ENCODE measurements at places on chromosomes 4 and X. TPM values are rescaled to one million over a fixed set of nuclear protein-coding genes. Genes with fewer than 3 reads are reported as not detected.

- no peak for DNase-seq
Observed at GRCh38 chrX:24166078-24166477, 16.5 kb downstream of the ZFX start.

- DNase-seq, result no peak
Observed at GRCh38 chr4:133379681-133380438, 230.8 kb downstream of the PCDH10 start.

CNOT6L gene
- polyA plus RNA-seq, result 20.6 TPM

ITIH6 gene
- 0.03 TPM for polyA plus RNA-seq

DNA sequence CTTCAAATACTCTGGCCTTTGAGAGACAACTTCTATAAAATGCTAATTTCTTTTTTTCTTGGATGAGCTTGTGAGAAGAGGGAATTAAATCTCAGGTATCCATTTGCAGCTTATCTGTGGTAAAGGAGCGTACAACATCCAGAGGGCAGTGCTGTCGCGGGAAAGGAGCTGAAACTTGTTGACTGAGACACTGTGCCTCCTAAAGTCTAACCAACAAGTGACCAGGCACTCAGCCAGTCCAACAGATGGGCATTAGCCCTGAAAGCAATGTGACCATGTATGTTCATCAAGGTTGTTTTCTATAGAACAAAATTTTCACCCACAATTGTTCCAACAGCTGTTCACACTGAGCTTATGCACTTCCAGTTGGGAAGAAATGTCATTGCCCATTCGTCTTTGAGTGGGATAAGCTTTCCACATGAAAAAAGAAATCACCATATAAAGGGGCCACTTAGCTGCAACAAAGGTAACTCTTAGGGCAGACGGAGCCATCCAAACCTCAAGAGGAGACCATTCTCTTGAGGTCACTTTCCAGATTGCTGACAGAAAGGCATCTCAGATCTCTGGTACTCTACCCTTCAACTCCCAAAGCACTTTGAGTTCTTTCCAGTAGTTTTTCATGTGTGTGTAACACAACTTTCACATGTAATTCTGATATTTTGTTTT is 244.8 kb upstream of the NEIL3 start:
- DNase-seq, result no peak

GRCh38 chr4:70600977-70601376 is 8.9 kb downstream of the AMBN start:
- no peak for DNase-seq

DNA sequence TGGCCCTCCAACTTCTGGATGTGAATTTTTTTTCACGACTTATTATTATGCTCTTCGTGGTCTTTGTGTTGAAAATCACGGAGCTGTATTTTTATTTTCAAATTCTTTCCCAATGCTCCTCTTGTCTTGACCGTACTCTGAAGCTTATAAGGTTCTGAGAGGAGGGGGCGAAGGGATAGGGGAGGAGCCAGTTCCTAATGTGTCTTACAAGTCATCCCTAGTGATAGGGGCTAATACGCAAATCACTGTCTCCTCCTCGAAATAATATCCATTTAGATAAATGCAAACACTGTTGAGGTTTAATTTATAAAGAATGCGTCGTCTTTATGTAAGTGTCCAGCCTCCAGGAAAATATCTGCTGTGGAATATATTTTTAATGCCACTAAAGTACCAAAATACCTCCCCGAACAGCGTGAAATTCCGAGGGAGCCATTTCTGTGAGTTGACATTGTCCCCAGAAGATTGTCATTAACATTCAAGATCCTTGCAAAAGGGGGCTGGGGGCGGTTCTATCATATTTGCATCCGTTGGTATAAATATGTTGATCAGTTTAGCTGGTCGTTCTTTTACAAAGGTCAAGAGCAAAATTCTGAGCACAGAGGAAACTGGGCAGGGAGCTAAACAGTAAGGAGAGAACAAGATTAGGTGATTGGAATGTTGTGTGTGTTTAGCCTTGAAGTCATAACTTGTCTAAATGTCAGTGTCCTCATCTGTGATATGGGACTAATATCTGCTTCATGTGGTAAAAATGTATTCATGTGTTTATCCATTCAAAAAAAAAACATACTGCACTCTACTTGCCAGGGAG is 3.7 kb upstream of the FAT1 start:
- DNase-seq, result no peak

TCEAL7 gene
- 32.7 TPM for polyA plus RNA-seq

ARHGAP4 gene
- polyA plus RNA-seq, result 52.7 TPM

SLC38A5 gene
- 4.2 TPM for polyA plus RNA-seq

NR3C2 gene
- 18.5 TPM for polyA plus RNA-seq

LDB2 gene
- polyA plus RNA-seq, result 83.1 TPM

GRCh38 chrX:9642270-9642995 is 123.2 kb downstream of the GPR143 start:
- no peak for DNase-seq

GRCh38 chrX:153190381-153190780 is 11.3 kb downstream of the MAGEA1 start:
- DNase-seq, result no peak

TMEM271 gene
- not detected for polyA plus RNA-seq

- no peak for DNase-seq
Observed at GRCh38 chr4:168765726-168766125, 244.3 kb downstream of the CBR4 start.

DNA sequence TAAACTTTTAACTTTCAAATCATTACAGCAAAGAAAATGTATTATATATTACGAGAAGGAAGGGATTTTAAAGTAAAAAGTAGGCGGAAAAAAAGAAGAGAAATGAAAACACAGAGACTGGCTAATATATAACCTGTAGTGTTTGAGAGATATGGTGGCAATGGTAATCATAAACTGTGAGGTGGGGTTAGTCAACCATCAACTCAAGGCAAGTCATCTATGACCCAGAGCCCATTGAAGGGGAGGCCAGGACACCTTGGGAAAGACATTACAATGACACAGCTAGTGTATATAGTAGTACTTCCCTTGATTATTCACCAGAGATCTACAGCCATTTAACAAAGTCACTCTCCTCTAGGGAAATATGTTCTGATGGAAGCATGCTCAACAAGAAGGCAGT is 423.9 kb upstream of the PITX2 start:
- DNase-seq, result no peak

SCOC gene
- polyA plus RNA-seq, result 100 TPM

MAGEB2 gene
- not detected for polyA plus RNA-seq

DNA sequence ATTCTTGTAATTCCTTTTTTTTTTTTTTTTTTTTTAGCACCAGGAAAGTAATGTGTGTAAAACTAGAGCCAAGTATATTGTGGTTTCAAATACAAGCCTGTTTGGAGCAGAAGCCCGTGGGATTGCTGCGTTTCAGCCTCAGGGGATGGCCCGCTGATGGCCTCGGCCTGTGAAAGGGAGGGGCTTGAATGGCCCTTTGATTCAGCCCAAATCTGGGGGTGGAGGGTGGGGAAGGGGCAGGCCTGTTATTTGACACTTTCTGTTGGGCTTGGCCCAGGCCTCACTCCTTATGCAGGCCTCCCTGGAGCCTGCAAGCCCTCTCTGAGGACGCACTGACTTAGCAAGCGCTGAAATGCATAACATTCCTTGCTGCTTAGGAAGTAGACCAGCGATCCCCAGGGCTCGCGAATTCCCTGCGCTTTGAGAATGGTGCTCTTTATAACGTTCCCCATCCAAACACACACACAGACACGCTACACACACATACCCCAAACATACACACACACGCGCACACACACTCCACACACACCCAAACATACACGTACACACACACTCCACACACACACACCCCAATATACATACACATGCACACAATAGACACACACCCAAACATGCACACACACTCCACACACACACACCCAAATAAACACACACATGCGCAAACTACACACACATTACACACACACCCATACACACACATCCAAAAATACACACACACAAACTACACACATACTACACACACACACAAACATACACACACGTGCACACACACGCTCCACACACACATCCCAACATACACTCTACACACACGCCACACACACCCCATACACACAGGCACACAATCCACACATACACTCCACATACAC is 29.6 kb downstream of the TLR10 start:
- peak; percentile 86 for DNase-seq

KCNIP4 gene
- 12.1 TPM for polyA plus RNA-seq

GPR34 gene
- 12.8 TPM for polyA plus RNA-seq

- peak; percentile 33 for DNase-seq
Observed at GRCh38 chr4:98261405-98262291, 464 bp downstream of the RAP1GDS1 start.

SPANXN3 gene
- not detected for polyA plus RNA-seq

NDNF gene
- polyA plus RNA-seq, result 73.7 TPM

DNA sequence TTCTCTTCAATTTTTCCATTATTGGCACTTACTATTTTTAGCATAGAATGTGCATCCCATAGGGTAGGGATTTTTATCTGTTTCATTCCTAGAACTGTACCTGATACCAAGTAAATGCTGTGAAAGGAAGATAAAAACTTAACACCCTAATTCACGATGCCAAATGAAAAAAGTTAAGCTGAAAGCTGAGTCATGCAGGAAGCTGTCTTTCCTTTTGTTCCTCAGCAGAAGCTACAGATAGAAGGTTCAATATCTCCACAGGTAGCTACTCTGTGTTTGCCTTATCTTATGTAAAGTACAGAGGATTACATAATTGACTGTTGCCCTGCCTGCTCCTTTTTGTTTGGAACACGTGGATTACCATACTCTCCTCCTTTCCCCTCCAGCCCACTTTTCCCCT is 77.0 kb downstream of the LRP2BP start:
- no peak for DNase-seq

- no peak for DNase-seq
Observed at GRCh38 chr4:190020790-190021717, 6.0 kb downstream of the FRG2 start.

DNA sequence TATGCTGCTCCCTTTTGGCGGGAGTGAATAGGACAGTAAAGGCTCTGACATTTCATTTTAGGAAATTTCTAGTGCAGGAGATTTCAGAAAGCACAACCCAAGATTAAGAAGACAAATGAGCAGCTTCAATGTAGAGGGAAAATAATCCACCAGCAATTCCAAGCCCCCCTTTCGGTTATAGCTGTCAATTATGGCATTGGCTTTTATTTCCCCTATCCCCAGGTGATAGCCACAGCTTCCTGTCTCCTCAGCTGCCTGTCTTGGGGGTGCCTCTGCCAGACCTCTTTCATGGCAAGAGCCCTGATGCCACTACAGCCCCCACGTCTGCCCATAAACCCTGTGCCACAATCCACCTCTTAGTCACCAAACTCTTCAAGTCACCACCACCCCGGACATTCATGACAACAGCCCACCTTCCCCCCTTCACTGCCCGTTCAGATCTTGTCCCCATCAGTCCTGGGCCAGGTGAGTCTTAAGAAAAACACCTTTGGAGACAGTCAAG is 48.4 kb upstream of the CLNK start:
- no peak for DNase-seq

DNA sequence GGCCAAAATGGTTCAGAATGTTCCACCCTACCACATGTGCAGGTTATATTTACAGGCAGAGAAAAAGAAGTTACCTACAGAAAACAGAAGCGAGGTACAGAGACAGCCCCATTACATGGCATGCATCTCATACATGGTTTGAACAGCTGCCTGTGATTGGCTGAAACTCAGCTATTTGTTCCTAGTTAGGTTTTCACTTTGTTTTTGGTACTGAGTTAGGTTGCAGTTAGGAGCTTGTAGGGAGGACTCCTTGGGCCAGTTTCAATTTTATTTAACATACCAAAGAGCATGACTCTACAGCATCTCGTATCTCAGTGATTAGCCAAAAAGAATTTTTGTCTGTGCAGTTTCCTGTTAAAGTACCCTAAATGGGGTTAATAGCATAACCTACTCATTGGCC is 392.0 kb downstream of the MAPK10 start:
- DNase-seq, result no peak

DNA sequence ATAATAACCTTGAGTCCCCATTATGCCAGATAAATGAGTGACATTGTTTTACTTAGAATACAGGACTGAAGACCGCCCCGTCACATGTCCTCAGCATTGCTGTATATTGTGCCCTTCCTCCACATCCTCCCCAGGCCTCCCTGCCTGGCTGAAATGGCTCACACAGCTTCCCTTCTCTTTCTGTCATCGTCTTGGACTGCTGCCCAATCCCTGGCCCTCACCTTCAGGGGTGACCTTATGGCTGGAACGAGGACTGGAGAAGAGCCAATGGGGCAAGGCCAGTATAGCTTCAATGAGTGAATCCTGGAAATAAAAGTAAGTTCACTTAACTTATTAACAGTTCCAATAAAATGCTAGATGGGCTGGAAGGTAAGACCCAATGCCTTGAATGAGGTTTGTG is 2.7 kb downstream of the KCNE5 start:
- DNase-seq, result no peak

DNA sequence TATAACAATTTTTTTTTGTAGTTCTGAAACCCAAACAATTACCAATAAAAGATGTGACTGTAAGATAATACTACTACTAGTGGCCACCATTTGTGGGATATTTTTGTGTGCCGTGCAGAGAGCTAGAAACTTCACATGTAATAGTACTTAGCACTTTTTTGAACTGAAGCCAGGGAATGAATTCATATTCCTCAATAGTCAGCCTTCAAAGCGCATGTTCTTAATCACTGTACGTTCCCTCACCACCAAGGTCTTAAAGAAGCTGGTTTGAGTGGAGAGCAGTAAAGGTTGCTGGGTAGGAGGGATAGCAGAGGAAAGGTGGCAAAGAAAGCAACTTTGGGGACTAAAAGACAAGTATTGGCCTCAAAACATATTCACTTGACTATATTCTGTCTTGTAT is 9.6 kb upstream of the RUFY3 start:
- no peak for DNase-seq

C1QTNF7 gene
- polyA plus RNA-seq, result 21.2 TPM

DNA sequence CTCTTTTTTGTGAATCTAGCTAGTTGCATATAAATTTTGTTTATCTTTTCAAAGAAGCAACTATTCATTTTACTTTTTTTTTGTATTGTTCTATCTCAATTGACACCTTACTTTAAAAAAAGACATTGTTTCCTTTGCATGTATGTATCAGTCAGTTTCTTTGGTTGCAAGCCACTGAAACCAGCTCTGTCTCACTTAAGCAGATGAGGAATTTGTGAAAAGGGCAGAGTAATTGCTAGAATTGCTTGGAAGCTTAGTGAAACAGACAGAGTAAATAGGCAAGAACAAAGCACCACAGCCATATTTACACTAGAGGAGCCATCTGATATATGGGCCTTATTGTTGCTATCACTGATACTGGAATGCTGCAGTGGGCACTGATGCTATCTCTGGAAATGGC is 231.4 kb upstream of the KLF8 start:
- no peak for DNase-seq

SLBP gene
- polyA plus RNA-seq, result 60.9 TPM

DNA sequence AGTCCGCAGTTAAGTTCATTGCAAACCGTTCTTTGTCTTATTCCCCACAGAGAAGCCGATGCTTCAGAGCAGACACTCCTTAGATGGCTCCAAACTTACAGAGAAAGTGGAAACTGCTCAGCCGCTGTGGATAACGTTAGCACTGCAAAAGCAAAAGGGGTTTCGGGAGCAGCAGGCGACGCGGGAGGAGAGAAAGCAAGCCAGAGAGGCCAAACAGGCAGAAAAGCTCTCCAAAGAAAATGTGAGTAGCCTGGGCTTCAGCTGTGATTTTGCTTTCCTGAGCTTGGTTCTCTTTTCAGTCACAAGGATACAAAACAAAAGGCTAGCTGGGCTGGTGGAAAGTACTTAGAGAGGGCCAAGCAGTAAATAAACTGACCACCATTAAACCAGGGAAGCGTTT is 64.0 kb downstream of the AASDH start:
- no peak for DNase-seq

- peak; percentile 1 for DNase-seq
Observed at GRCh38 chrX:8783097-8783713, 18.0 kb downstream of the FAM9A start.

SLITRK4 gene
- polyA plus RNA-seq, result 16.3 TPM

All from left renal pelvis (tissue), 4 donors.